Activated CD4-positive, alpha-beta T cell treated with anti-CD3 and anti-CD28 coated beads for 36 hours (primary cell): ENCODE measurements at places on chromosomes 6 and 20. TPM values are rescaled to one million over a fixed set of nuclear protein-coding genes. Genes with fewer than 3 reads are reported as not detected.

The SLC17A3 gene
- 0.33 TPM for total RNA-seq

The HSPA1A gene
- total RNA-seq, result 56.1 TPM

GRCh38 chr6:150252714-150253444, 110.0 kb downstream of the PPP1R14C start:
- H3K27me3 ChIP-seq, result peaks cover 39% of the 10 kb centered on the region
- H3K4me1 ChIP-seq, result peaks cover 30% of the 10 kb centered on the region
- no peaks in the 10 kb centered on the region for H3K36me3 ChIP-seq
- H3K27ac ChIP-seq, result no peak overlapping the region

The KCNB1 gene
- not detected for total RNA-seq

The LPA gene
- total RNA-seq, result not detected

- H3K27me3 ChIP-seq, result no peaks in the 10 kb centered on the region
- no peak for DNase-seq
- peaks cover 38% of the 10 kb centered on the region for H3K4me1 ChIP-seq
- peaks cover 16% of the 10 kb centered on the region for H3K36me3 ChIP-seq
- H3K4me3 ChIP-seq, result no peak overlapping the region
Observed at GRCh38 chr20:48776306-48776705, 51.5 kb downstream of the PREX1 start.

The OR12D3 gene
- total RNA-seq, result not detected

The RCAN2 gene
- 0.57 TPM for total RNA-seq

- no peaks in the 10 kb centered on the region for H3K36me3 ChIP-seq
- DNase-seq, result no peak
- H3K27me3 ChIP-seq, result no peaks in the 10 kb centered on the region
- no peaks in the 10 kb centered on the region for H3K4me1 ChIP-seq
- no peak overlapping the region for H3K27ac ChIP-seq
Observed at GRCh38 chr20:10873026-10873425, 199.2 kb upstream of the JAG1 start.

The RIPPLY2 gene
- not detected for total RNA-seq

DNA sequence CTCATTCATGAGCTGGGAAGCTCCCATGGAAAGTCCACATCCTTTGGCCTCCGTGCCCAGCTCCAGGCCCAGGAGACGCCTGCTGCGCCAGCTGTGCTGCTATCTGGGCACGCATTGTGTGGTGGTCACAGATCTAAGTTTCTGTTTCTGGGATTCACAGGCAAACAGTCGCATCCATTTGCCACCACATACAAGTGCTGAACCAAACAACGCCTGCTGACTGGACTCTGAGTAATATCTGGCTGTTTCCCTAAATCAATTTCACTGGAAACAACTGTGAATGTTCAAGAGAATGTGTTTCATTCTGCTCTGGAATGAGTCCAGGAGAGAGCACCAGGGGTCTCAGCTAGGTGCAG, 45.5 kb downstream of the IRF4 start:
- H3K27me3 ChIP-seq, result no peaks in the 10 kb centered on the region
- DNase-seq, result no peak
- H3K36me3 ChIP-seq, result no peaks in the 10 kb centered on the region
- H3K27ac ChIP-seq, result no peak overlapping the region
- peaks cover 38% of the 10 kb centered on the region for H3K4me1 ChIP-seq
- no peak overlapping the region for H3K4me3 ChIP-seq

DNA sequence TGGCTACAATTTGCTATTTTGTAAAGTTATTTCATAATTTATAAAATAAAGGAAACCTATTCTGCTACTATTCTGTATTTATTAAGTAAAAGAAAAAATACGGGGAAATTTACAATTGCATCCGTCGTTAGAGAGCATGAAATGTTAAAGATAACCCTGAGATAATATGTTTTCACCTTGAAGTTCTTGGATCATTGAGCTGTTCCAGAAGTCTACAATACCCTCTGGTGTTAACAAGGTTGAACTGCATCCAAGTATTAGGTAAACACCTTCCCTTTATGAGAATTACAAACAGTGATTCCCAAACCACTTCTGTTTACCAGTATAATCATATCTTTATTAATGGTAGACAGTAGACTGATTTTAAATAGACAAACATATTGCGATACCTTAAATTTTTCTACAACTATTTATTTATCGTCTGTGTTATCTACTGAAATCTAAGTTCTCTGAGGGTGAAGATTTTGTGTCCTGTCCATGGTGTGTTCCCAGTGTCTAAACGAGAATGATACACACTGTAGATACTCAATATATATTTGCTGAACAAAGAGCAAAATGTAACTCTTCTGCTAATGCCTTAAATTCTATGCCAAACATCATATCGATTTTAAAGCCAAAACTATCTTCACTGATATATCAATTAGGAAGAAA, 28.2 kb downstream of the TBC1D32 start:
- H3K27me3 ChIP-seq, result no peaks in the 10 kb centered on the region
- peaks cover 8% of the 10 kb centered on the region for H3K36me3 ChIP-seq
- H3K4me1 ChIP-seq, result peaks cover 4% of the 10 kb centered on the region
- no peak for DNase-seq
- no peak overlapping the region for H3K27ac ChIP-seq
- H3K4me3 ChIP-seq, result no peak overlapping the region

GRCh38 chr6:163545370-163545769, 130.9 kb downstream of the QKI start:
- no peaks in the 10 kb centered on the region for H3K27me3 ChIP-seq
- peaks cover 11% of the 10 kb centered on the region for H3K36me3 ChIP-seq
- no peak for DNase-seq
- H3K27ac ChIP-seq, result no peak overlapping the region
- no peak overlapping the region for H3K4me3 ChIP-seq

The E2F3 gene
- 17.5 TPM for total RNA-seq
